ENCODE measurements at places on chromosomes 16 and 17.

DNA sequence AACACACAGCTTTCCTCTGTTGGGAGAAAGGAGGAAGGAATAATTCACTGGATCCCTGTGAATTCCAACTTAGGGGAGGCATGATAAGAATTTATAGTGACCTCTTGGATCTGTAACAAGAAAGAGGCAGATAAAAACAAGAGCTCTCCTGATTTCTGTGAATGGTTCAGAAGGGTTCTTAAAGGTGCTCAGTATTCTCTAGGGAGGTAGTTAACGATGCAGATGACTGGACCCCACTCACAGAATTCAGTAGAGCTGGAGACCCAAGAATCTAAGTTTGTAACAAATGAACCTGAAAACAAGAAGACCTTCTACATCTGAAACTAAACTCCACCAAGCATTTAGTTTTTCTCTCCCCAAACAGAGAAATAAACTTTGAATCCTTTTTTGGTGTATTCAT lies 8.6 kb downstream of the ZNRF1 start:
- DNase-seq, result no peak

- no peak for DNase-seq
Observed at GRCh38 chr16:4606354-4606753, 8.3 kb downstream of the UBALD1 start.

DNA sequence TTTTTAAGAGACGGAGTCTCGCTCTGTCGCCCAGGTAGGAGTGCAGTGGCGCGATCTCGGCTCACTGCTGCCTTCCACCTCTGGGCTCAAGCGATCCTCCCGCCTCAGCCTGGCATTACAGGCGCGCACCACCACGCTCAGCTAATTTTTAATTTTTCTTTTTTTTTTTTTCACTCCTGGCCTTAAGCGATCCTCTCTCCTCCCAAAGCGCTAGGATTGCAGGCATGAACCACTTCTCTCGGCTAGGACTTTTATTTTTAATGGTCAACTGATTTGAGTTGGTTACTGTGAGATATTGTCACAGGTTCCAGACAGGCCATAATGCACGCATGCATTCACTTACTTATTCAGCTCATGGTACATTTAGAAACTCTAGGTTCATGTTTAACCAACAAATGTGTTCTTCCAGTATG lies 888 bp downstream of the PIGW start:
- no peak for DNase-seq

DNA sequence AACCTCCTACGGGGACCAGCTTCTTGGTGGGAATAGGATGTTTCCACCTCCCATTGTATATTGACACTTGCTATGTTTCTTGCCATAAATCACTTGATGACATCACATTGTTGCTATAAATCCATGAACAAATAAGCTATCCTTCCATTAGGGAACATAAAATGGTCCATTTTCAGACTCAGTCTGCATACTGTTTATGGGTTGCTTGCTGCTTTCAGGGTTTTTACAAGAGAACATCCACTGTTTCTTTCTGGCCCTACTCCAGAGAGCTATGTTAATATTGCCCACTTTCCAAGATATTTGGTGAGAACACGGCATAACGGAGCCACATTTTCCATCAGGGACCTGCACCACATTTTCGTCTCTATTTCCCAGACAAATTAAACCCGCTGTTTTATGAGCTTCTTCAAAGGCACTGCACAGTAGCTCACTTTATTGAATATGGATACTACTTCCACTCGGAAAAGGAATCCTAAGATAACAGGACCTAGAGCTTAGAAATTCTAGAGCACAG lies 800.2 kb downstream of the KCNJ2 start:
- no peak for DNase-seq

DNA sequence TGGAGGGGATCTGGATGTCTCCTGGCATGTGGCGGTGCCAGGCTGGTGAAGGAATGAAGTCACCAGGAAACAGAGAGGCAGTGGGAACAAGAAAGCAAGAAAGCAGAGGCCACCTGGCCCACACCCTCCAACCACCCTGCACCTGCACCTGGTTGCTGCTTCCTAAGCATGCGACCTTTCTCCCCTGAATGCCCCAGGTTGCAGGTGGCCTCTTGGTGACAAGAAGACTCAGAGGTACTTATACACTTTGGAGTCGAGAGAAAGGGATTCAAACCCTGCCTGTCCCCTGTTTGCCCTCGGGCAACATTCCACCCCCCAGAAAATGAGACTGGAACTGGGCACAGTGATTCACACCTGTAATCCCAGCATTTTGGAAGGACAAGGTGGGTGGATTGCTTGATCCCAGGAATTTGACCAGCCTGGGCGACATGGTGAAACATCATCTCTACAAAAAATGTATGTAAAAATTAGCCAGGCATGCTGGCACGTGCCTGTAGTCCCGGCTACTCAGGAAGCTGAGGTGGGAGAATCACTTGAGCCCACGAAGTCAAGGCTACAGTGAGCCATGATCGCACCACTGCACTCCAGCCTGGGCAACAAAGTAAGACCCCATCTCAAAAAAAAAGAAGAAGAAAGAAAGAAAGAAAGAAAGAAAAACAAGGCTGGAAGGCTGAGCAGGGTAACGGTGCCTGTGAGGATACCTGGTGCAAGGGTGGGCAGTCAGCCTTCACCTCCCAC lies 34.6 kb upstream of the TNRC6C start:
- DNase-seq, result no peak

GRCh38 chr17:9519583-9520272 lies 55.9 kb downstream of the STX8 start:
- DNase-seq, result no peak

GRCh38 chr17:1931844-1932579 lies 93.1 kb downstream of the RTN4RL1 start:
- DNase-seq, result no peak

DNA sequence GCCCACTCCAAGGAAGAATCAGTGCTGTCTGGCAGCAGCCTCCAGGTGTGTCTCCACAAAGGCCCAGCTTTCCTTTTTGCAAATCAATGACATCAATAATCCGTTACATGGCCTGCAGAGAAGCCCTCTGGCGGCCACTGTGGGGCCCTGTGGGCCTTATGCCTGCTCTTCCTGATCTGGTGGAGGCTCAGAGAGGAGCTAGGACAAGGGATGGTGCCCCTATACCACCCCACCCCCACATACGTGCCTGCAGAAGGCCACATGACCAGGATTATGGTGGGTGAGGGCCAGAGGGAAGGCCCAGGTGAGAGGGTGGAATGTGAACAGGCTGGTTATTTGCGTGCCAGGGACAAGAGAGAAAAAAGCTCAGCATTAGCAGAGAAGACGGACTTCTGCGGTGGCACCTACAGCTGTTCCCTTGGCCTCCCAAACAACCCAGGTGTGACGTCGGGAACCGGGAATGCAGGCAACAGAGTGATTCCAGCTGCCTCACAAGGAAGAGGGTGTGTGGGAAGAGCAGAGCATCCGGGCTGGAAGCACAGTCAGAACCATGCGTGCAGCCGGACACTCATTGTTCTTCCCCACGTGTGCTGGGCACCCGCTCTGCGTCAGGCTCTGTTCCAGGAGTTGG lies 22.5 kb downstream of the EIF4A3 start:
- no peak for DNase-seq

DNA sequence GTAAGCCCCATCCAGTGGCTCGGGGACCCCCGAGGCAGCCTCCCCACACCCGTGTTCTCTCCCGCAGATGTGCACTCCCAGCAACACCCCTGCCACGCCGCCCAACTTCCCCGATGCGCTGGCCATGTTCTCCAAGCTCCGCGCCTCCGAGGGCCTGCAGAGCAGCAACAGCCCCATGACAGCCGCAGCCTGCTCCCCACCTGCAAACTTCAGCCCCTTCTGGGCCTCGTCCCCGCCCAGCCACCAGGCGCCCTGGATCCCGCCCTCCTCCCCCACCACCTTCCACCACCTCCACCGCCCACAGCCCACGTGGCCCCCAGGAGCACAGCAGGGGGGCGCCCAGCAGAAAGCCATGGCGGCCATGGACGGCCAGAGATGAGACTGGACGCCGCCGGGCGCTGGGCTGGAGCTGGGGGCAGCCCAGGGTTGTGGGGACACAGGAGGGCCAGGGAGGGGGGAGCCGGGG lies 5.0 kb downstream of the UBALD2 start:
- DNase-seq, result no peak

DNA sequence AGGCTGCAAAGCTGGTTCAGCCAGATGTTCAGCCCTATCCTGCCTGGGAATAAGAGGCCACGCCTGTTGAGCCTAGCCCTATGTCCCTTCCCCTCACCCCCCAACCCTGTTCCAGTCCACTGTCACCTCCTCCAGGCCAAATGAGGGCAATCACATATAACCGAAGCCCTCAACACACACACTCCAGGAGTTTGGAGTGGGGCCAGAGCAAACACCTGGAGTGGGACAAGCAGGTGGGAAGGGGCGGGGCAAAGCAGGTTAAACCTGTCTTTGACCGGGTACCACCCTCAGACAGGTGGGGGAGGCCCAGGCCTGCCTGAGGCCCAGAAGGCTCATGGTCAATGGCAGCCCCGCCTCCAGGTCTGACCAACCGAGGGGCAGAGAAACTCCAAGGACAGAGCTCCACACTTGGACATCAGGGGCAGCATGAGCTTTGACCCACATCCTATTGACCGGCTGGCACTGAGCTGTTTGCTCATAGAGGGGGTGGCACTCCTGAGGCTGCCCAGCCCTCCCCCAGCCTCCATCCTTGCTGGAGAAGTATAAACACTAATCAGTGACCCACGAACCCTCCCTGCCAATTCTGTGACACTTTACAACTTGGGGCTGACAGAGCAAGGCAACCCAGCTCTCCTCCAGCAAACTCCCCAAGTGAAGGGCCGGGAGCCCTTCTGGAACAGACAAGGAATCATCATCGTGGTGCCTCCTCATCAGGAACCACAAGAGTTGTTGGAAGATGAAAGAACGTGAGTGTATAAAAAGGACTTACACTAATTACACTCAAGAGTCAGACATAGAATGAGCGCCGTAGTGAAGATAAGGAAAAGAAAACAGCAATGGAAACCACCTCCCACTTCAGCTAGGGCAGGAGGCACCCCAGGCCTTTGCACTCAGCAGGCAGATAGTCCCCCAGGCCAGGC lies 1.5 kb downstream of the ESRP2 start:
- DNase-seq, result peak; percentile 13

DNA sequence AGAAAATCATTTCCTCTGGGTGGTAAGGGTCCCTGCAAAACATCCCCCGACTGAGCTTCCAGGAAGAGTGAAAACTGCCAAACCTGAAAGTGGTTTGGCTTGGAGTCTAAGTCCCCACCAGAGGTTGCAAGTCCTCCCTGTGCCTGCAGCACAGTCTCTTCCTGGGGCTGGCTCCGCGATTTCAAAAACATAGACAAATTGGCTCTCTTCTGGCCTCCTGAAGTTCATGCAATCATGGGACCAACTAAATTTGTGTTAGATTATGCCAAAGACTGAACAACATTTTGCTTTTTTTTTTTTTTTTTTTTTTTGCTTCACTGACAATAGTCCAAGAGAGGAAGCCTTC lies 447.9 kb downstream of the CA10 start:
- no peak for DNase-seq

DNA sequence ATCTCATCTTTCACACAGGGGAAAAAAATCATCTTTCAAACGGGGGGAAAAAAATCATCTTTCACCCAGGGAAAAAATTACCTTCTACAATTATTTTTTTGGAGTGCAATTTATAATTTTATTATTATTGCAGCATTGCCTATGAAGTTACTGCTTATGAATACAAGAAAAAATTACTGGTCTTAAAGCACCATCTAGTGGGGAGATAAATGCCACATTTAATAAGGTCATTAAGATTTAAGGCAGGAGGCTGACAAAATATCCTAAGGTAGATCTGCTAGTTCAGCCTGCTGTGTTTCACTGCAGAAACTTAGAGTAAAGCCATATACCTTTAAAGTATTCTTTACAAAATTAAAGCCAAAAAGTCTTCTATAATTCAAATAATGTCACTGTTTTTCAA lies 13.7 kb downstream of the SHCBP1 start:
- DNase-seq, result no peak

DNA sequence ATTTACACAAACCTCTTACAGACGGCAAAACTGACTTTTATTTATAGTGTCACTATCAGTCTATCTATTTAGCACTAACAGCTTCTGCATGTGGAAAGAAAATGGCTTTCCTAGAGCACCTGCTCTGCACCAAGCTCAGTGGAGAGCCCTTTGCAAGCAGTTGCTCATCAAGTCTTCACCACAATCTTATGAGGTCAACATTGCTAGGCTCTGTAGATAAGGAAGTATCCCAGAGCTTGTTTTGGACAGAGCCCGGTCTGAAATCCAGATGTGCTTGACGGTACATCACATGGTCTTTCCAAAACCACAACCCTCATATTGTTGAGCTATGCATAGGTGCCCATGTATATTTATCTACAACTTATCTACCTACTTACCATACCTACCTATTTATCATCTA lies 572.7 kb upstream of the CDH5 start:
- DNase-seq, result peak; percentile 11

GRCh38 chr16:56919099-56919800 lies 12.7 kb upstream of the HERPUD1 start:
- no peak for DNase-seq
